RPMI7951 (cell line): ENCODE measurements at places on chromosomes 3 and 15. TPM values are rescaled to one million over a fixed set of nuclear protein-coding genes. Genes with fewer than 3 reads are reported as not detected.
A peak's percentile ranks its signal among the peaks of the same experiment; 100 is the strongest.

DNA sequence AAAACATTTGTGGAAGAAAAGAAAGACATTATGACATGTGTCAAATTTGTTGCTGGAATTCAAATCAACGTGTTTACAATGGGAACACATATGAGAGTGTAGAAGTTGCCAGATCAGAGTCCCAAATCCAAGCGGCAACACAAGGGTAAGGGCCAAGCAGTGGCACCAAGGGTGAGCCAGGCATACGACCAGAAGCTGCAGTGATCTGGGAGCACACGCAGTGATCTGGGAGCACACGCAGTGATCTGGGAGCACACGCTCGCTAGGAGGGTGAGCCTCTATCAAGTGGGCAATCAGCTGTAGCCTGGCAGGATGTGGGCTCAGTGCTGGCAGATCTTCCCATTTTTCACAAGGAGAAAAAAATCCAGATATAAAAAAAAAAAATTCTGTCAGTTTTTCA lies 148.2 kb downstream of the TLE3 start:
- no peak for DNase-seq

DNA sequence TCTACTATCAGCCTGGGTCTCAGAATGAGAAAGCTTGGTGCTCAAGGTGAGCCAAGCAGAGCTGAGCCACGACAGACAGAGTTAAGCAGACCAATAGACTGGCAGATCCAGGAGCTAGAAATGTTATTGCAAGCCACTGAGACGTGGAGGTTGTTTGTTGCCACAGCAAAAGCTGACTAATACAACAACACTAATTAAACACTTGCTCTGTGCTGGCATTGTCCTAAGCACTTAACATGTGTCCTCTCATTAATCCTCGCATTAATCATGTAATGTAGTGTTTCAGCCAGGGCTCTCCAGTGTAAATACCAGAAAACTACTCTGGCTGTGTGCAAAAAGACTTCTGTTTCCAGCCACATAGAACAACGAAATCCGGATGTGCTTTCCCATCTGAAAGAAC lies 11.6 kb upstream of the SPSB4 start:
- DNase-seq = no peak

- DNase-seq = peak; percentile 99
These were observed 95.7 kb upstream of the C3orf80 start for GRCh38 chr3:160129459-160130061.

The LMAN1L gene
- not detected in 2 replicates for total RNA-seq

The XCR1 gene
- total RNA-seq = not detected in 2 replicates

- no peak for DNase-seq
These were observed 60.0 kb downstream of the MAGEF1 start for GRCh38 chr3:184651904-184652303.
